ENCODE measurements at places on chromosomes 12 and 14.

DNA sequence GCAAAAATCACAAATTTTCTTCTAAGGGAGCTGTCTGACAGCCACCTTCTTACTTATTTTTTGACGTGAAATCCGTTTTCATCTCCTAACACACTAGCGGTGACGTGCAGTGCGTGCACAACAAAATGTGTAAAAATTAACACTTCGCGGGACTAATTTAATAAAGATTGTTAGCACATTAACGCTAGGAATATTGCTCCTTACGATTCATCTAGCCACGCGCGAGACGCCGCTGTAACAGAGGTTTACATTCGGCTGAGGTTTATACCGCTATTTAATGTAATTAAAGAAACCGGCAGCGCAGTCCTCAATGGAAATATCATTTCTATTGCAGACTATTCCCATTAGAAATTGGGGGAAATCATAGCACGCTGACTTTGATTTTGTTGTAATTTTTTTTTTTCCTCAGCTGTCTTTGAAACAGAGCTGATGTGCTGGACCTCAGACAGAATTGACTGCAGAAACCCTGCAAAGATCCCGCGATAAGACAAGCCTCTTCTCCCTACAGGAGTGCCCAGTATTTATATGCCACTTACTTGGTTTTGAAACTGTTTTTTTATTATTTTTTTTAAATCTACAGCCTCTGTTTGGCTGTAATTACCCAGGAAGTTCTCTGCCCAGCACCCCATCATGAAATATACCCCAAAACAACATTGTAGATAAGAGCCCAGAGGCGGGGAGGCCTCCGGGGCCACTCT, 31.2 kb downstream of the BCL11B start:
- DNase-seq: no peak

GRCh38 chr14:64722842-64723447, 18.7 kb downstream of the PLEKHG3 start:
- no peak for DNase-seq

GRCh38 chr12:54126029-54126695, 62.6 kb downstream of the SMUG1 start:
- DNase-seq: no peak

DNA sequence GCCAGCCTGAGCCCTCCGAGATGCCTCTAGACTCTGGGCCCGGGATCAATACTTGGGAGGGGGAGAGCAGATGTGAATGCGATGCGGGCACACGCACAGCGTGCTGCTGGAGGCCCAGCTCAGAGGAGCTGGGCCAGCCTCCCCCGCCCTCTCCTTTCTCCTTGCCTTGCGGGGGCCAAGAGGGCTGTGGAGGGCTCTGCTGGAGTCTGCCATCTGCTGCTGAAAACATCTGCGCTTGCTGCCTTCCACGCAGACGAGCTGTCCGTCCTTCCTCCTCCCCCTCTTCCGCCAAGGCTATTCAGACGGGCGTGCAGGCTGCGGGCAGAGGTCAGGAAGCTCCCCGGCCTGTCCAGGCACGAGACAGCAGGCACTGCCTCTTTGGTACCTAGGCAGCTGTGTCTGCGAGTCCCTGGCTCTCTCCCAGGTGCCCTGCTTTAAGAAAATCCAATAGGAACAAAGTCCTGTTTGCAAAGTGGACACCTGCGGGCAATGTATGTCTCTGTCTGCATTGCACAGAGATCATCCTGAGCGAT, 75.2 kb downstream of the SPRING1 start:
- DNase-seq: no peak

GRCh38 chr12:40300490-40300889, 75.7 kb downstream of the LRRK2 start:
- no peak for DNase-seq

Data from stimulated activated CD4-positive, alpha-beta T cell treated with anti-CD3 and anti-CD28 coated beads, Interleukin-1b, Interleukin-23, amount 100 ng/mL, for 1 hour (primary cell).